ENCODE measurements at places on chromosomes 3 and 15.

GRCh38 chr3:152039887-152040286 lies 166.4 kb downstream of the SUCNR1 start:
- no peaks in the 10 kb centered on the region for H3K36me3 ChIP-seq
- peaks cover 48% of the 10 kb centered on the region for H3K27me3 ChIP-seq
- H3K27ac ChIP-seq: no peak overlapping the region
- DNase-seq: no peak
- no peaks in the 10 kb centered on the region for H3K4me1 ChIP-seq

DNA sequence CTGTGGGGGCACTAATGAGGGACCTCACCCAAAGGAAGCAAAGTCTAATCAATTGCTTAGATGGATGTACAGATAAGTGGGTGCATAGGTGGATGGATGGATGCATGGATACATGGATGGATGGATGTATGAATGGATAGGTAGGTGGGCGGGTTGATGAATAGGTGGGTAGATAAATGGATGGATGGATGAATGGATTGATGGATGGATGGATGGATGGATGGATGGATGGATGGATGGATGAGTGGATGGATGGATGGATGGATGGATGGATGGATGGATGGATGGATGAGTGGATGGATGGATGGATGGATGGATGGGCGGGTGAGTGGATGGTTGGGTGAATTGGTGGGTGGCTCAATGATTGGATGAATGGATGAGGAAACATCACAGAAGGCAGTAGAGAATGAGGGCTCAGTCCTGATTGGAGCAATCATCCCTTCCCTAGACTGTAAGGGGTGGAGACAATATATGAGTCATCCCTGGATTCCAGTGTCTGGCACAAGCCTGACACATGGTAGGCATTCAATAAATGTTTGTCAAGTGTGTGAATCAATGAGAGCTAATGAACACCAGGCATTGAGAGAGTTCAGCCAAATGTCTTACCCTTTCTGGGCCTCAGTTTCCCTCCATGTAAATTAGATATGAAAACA lies 40.4 kb upstream of the PXYLP1 start:
- no peak overlapping the region for H3K4me3 ChIP-seq
- no peak overlapping the region for H3K27ac ChIP-seq
- H3K4me1 ChIP-seq: peaks cover 8% of the 10 kb centered on the region
- no peaks in the 10 kb centered on the region for H3K36me3 ChIP-seq
- DNase-seq: peak; percentile 43

- H3K27me3 ChIP-seq: no peaks in the 10 kb centered on the region
- no peak overlapping the region for H3K27ac ChIP-seq
- H3K4me1 ChIP-seq: peaks cover 6% of the 10 kb centered on the region
- H3K4me3 ChIP-seq: no peak overlapping the region
- no peak for DNase-seq
- no peaks in the 10 kb centered on the region for H3K36me3 ChIP-seq
Measured at GRCh38 chr3:4693620-4694019, 200.5 kb downstream of the ITPR1 start.

- no peaks in the 10 kb centered on the region for H3K27me3 ChIP-seq
- no peak for DNase-seq
- no peaks in the 10 kb centered on the region for H3K36me3 ChIP-seq
- no peak overlapping the region for H3K4me3 ChIP-seq
Measured at GRCh38 chr3:8608041-8608790, 36.4 kb downstream of the SSUH2 start.

DNA sequence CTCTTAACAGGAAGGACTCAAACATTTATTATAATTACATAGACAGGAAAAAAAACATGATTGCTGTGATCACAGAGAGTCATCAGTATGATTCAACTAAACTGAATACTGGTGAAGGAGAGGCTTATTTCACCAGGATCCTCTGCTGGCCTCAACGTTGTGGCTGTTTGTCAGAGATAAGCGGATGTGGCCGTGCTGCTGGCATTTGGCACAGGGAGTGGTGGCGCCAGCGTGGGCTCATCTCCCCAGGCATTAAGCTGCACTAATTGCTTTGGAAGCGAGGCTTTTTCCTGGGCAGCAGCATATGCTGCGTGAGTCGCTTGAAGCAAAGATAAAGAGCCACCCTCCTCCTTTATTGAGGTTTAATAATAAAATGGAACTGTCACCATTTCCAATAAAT lies 306.7 kb downstream of the LRTM1 start:
- no peaks in the 10 kb centered on the region for H3K27me3 ChIP-seq
- no peak overlapping the region for H3K27ac ChIP-seq
- H3K4me3 ChIP-seq: no peak overlapping the region
- no peaks in the 10 kb centered on the region for H3K36me3 ChIP-seq
- no peaks in the 10 kb centered on the region for H3K4me1 ChIP-seq

- H3K36me3 ChIP-seq: no peaks in the 10 kb centered on the region
- no peak overlapping the region for H3K27ac ChIP-seq
- DNase-seq: no peak
Measured at GRCh38 chr3:44184319-44184953, 57.2 kb upstream of the TOPAZ1 start.

GRCh38 chr3:31768479-31769125 lies 212.5 kb downstream of the OSBPL10 start:
- H3K4me1 ChIP-seq: peaks cover 35% of the 10 kb centered on the region
- peak overlapping the region; percentile 27 for H3K27ac ChIP-seq
- no peak overlapping the region for H3K4me3 ChIP-seq
- peak; percentile 59 for DNase-seq
- H3K36me3 ChIP-seq: peaks cover 28% of the 10 kb centered on the region

DNA sequence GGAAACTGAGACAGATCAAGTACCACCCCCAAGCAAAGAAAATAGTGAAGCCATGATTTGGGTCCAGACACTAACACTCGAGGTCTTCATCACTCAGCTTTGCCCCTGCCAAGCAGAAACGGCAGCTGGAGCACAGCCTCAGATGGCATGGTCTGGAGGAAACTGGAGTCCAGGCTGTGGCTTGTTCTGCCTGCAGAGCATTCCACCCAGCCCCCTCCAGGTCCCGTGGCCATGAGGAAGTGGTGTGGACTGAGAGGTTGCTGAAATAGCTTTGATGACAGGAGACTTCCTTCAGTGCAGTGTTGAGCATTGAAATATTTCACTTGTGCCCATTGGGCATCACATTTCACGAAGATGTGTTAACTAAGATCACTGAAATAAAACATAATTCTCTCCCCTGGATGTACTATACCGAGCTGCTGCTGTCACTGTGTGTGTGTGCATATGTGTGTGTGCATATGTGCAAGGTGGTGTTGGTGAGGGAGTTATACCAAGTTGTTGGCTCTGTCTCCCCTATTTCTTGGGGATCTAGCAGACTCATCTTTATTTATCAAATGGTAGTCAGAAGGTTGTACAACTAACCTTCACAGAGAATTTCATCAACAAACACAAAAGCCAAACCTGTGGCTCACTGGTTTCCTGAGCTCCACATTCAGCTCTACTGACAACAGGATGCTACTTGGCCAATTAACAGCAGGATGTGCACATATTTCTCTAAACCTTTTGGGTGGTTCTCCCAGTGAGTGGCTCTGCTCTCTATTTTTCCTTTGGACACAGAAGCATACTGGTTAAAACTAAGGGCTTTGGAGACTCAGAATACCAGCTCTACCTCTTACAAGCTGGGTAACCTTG lies 660.1 kb upstream of the CFAP20DC start:
- no peak overlapping the region for H3K27ac ChIP-seq
- H3K4me3 ChIP-seq: no peak overlapping the region
- H3K27me3 ChIP-seq: no peaks in the 10 kb centered on the region

DNA sequence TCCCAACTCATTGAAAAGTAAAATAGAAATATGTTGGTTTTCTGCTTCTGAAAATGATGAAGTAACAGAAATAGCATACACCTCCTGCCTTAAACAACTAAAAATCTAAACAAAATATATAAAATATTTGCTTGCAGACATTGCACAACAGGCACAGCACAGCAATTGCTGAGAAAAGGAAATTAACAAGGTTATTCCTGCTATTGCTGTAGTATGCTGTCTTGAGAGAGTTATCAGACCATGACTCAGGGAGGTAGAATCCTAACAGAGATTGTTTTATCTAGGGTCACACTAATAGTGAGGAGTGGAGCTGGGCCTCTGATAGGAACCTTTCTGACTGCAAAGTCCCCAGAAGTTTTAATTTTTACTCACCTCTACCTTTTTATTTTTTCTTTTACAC lies 72.6 kb downstream of the ZBTB20 start:
- H3K36me3 ChIP-seq: no peaks in the 10 kb centered on the region
- DNase-seq: no peak
- H3K27me3 ChIP-seq: no peaks in the 10 kb centered on the region
- H3K4me3 ChIP-seq: no peak overlapping the region
- H3K4me1 ChIP-seq: peaks cover 11% of the 10 kb centered on the region

- H3K4me3 ChIP-seq: peak overlapping the region; percentile 89
- H3K27me3 ChIP-seq: no peaks in the 10 kb centered on the region
- peaks cover 33% of the 10 kb centered on the region for H3K36me3 ChIP-seq
- peak overlapping the region; percentile 84 for H3K27ac ChIP-seq
- H3K4me1 ChIP-seq: peaks cover 11% of the 10 kb centered on the region
Measured at GRCh38 chr3:121835465-121835801, 424 bp downstream of the EAF2 start.

DNA sequence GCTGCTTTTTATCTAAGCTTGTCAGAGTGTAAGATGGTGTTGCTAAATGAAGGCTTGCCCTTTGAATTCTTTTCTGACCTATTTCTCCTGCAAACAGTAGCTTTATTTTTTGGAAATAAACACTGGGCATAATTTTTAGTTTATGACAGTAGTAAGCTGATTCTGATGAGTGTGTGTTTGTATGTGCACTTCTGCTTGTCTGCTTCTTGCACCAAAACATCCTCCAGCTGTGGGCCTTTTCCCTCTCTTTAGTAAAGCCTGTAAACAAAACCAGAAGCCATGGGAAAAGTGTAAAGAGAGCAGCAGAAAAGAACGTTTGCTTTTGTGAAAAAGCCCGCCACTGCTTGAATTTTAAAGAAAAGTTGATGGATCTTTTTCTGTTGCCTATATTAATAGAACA lies 136.4 kb upstream of the IL12A start:
- H3K27ac ChIP-seq: peak overlapping the region; percentile 92
- H3K4me3 ChIP-seq: peak overlapping the region; percentile 66
- no peaks in the 10 kb centered on the region for H3K27me3 ChIP-seq

DNA sequence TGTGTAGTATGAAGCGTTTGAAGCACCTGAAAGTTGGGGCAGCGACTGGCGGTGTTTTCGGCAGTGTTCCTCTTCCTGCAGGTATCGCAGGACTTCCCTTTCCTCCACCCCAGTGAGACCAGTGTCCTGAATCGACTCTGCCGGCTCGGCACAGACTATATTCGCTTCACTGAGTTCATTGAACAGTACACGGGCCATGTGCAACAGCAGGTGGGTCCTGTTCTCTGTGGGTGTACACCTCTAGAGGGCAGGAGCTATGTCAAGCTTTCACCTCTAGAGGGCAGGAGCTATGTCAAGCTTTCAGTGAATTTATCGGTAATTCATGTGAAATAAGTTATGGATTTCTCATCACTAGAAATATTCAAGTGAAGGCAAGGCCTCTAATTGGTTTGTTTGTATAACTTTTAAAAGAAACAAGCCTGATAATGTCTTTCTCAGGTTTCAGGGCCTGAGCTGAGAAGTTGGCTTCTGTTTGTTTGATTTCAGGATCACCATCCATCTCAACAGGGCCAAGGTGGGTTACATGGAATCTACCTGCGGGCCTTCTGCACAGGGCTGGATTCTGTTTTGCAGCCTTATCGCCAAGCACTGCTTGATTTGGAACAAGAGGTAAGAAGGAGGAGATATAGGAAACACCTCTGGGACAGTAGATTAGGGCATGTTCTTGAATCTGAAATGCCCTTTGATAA lies 5.3 kb downstream of the TUBGCP4 start:
- H3K27ac ChIP-seq: no peak overlapping the region
- peak; percentile 47 for DNase-seq
- H3K4me3 ChIP-seq: no peak overlapping the region
- H3K4me1 ChIP-seq: peaks cover 20% of the 10 kb centered on the region
- H3K36me3 ChIP-seq: peaks cover 38% of the 10 kb centered on the region
- H3K27me3 ChIP-seq: no peaks in the 10 kb centered on the region

DNA sequence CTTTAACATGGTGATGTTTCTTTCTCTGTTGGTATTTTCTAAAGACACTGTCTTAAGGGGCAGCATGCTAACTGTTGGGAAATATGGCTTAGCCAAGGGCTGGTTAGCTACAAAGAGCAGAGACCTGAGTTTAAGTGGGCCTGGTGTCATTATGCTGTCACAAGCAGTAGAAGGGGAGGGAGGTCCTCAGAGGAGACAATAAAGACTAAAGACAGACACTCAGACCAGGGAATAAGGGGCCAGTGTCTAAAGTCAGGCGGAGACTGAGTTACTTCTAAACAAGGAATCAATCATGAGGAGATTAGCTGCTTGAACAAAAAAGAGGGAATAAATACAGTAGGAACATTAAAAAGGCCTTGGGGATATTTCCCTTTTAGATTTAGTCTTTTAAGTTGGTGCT lies 142.7 kb upstream of the DPPA4 start:
- no peak for DNase-seq
- H3K36me3 ChIP-seq: no peaks in the 10 kb centered on the region
- no peaks in the 10 kb centered on the region for H3K27me3 ChIP-seq

DNA sequence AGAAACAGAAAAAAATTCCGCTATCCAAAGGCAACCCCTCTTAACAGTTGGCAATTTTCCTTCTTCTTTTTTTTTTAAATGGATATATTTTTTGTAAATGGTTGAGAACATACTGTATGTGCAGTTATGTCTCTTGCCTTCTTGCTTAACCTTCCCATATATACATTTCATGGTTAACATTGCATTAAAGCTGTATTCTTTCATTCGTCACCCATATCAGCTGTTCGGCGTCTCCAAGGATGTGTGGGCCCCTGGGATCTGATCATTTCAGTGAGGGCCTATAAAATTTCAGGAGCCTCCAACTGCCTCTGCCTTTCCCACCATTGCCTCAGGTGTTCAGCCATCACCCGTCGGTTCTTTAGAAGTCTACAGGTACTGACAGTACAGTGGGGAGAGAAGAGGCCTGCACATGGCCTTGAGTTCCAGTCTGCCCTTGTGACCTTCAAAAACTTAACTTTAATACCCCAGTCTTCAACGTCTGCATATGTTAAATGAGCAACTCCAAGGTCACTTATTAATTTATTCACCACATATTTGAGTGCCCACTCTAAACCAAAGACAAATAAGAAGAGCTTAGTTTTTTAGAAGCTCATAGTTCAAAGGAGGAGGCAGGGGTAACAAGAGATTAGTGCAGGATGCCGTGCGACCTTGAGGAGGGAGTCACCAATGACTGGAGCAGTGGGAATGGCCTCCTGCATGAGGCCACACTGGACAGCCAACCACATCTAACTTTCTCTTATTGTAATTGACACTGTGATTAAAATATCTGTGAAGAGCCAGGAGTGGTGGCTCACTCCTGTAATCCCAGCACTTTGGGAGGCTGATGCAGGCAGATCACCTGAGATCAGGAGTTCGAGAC lies 6.9 kb downstream of the ST6GAL1 start:
- H3K27ac ChIP-seq: no peak overlapping the region
- peaks cover 6% of the 10 kb centered on the region for H3K36me3 ChIP-seq
- no peaks in the 10 kb centered on the region for H3K27me3 ChIP-seq
- no peak overlapping the region for H3K4me3 ChIP-seq
- H3K4me1 ChIP-seq: peaks cover 9% of the 10 kb centered on the region
- DNase-seq: no peak

- H3K27ac ChIP-seq: no peak overlapping the region
- no peaks in the 10 kb centered on the region for H3K36me3 ChIP-seq
- no peaks in the 10 kb centered on the region for H3K4me1 ChIP-seq
- H3K27me3 ChIP-seq: no peaks in the 10 kb centered on the region
- DNase-seq: no peak
- H3K4me3 ChIP-seq: no peak overlapping the region
Measured at GRCh38 chr3:102269406-102269805, 165.4 kb upstream of the ZPLD1 start.

- H3K27ac ChIP-seq: peak overlapping the region; percentile 97
- no peaks in the 10 kb centered on the region for H3K27me3 ChIP-seq
- DNase-seq: peak; percentile 78
- H3K4me1 ChIP-seq: peaks cover 32% of the 10 kb centered on the region
- H3K36me3 ChIP-seq: peaks cover 4% of the 10 kb centered on the region
Measured at GRCh38 chr15:92801774-92802464, 98.2 kb upstream of the CHD2 start.

All from MCF 10A (cell line).